Glutamatergic neuron (in vitro differentiated cells): ENCODE measurements at places on chromosomes 6 and 20. TPM values are rescaled to one million over a fixed set of nuclear protein-coding genes. Genes with fewer than 3 reads are reported as not detected.

PIGT gene
- total RNA-seq: 55.5 TPM

OLIG3 gene
- 75.1 TPM for total RNA-seq

CTAGE9 gene
- total RNA-seq: not detected

DNA sequence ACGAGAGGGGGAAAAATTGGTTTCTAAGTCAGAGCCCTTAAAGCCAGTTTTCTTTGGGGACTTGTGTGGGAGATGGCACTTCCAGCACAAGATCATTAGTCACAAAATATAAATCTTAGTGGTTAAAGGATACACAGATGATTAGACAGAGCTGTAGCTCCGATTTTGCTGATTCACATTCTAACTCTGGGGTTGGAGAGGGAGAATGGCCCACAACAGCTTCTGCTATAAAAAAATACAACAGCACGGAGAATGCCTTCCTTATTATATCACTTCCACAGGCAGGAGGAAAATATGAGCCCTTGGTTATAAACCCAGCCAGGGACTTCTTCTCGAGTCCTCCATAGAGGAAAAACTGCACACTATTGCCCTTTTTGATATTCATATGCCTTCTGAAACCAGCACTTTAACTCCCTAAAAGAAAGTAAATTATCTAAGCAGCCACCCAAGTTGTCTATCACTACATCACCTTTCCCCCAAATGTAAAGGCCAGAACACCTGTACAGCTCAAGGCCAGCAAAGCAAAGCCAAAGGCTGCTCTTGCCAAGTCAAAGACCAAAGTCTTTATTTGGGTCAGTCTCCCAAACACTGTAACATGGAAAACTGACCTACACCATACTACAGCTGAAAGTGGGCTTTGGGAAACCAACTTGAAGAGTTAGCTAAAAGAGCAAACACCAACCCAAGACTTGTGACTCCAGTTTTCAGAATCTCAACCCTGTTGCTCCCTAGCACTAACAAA is 10.4 kb downstream of the MRPL14 start:
- DNase-seq: no peak

HTR1E gene
- total RNA-seq: 0.34 TPM

- no peak for DNase-seq
Observed at GRCh38 chr6:147577488-147577887, 69.0 kb downstream of the SAMD5 start.

C6orf141 gene
- total RNA-seq: not detected

PRR18 gene
- not detected for total RNA-seq

DNA sequence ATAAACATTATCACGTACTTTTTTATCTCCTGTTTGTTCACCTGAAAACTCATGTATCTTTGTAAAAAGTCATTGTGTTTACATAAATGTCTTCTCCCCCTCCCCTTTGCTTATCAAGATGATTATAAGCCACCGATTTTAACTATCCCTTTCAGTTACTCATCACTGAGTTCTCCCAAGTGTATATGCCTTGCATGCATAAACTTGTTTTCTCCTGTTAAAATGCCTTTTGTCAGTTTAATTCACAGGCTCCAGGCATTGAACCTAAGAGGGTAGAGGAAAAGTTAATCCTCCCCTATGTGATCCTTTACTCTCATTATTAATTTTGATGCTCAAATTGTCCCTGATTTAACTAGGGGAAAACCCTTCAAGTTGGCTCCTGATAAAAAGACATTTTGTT is 24.2 kb downstream of the ANKEF1 start:
- no peak for DNase-seq

DNA sequence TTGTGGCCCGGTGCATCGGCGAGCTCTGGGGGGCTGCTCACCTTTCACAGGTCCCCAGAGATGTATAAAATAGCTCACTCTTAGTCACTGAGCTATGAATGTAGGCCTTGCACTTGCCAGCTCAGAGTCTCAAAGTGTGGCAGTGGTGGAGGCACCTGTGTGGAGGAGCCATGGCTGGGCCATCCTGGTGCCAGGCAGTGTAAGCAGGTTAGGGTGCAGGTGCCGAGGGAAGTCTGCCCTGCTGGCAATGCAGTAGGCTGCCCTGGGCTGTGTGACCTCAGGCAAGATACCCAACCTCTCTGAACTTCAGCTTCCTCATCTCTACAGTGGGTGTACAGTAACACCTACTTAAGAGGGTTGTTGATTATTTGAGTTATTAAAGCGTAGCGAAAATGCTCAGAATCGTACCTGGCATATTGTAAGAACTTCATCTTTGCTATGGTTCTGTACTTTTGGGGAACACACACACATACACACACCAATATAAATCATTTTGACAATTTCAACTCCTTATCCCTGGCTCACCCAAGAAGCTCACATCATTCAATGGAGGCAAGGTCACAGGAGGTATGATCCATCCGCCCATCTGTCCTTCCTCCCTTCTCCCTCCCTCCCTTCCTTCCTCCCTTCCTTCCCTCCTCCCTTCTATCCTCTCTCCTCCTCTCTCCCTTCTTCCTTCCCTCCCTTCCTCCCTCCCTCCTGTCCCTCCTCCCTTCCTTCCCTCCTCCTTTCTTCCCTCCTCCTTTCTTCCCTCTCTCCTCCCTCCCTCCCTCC is 66.8 kb upstream of the STX16 start:
- no peak for DNase-seq

GRCh38 chr20:43389839-43390626 is 67.7 kb upstream of the SRSF6 start:
- peak; percentile 59 for DNase-seq

DNA sequence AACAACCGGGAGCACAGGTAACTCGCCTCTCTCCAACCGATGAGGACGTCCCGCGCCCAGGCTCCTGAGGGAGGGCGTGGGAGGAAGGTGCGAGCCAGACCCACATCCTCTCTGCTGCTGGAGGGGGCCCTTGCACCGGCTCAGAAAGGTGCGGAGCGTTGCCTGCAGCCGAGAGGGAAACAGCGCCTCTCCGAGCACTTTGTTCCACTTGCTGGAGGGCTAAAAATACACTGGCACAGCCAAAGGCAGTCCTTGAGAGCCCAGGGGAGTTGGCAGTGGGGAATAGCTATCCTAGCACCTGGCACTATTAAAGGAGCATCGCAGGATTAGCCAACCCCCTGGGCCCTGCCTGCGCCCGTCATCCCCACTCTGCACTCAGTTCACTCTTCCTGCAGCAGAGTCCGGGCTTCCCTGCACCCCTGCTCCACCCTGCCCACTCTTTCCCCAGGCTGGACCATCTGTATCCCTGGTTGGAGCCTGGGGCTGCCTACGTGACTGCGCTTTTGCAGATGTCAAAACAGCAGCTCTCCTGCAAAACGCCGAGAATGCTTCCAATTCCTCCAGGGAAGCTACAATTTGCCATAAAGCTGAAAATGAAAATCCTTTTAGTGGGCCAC is 108.9 kb downstream of the SNX5 start:
- no peak for DNase-seq

ZBTB2 gene
- total RNA-seq: 6.7 TPM

DNA sequence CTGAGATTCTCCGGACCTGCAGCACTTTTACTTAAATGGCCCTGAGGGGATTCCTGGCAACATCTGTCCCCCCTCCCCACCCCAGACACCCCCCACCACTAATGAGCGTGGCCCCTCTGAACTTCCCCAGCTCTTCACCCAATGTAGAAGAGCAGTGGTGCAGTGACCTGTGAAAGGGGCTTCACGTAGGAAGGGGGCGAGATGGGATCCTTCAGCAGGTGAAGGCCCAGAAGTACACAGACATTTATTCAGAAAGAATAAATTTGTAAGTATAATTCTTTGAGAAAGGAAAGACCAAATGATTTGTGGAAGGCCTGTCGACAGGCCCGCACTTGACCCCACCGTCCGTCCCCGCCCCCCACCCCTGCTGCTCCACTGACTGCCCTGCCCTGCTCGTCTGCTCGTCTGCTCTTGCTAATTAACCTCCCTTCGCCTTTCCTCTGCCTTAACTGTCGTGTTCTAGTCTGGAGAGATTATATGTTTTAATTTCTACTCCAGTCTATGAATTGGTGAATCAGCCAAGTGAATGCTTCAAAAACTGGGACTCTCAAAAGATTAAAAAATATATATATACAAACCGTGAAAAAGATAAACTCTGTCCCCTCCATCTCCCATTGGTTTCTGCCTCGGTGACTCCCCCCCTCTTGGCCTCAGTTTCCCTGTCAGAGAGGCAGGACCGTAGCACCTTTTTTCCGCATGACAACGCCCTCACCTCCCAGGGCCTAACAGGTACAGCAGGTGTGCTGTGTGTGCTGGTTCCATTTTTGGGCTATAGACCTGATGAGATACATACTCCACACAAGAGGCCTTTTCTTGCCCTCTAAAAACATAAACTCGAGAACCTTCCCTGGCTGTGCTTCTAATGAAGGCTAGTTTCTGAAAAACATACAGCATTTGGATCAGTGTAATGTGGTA is 49.2 kb downstream of the GNAS start:
- DNase-seq: peak; percentile 17

DNA sequence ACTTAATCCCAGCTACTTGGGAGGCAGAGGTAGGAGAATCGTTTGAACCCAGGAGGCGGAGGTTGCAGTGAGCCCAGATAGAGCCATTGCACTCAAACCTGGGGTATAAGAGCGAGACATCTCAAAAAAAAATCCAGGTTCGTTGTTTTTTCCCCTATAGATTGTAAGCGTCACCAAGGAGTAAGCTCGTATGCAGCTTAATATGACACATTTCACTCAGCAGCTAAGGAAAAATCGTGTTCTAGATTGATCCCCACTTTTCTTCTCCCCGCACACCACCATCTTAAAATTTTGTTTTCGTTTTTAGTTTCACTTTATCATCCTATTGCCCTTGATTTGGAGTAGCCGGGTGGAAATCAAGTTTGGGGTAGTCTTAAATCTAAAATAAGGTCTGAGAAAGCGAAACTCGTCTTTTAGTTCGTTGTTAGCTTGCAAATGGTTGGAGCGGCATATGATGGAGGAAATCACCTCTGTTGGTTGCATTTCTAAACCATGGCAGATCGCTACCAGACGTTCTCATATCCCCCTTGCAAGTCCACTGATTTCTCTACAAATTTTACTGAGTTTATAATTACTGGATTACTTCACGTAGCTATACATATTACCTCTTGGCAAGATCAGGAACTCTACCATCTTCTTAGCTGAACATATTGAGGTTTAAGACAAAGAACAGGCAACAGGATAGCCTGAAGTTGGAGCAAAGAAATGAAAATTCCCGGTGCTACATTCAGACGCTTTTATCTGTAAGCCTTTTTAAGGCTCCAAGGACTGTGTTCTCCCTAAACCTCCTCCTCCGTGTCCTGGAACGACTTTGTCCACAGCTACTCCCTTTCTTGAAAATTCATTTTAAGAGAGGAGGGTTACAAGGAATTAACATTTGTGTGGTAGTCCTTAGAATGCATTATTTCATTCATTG is 91.1 kb upstream of the BTN3A2 start:
- no peak for DNase-seq

TPD52L1 gene
- not detected for total RNA-seq

OXT gene
- not detected for total RNA-seq

TPD52L2 gene
- 109 TPM for total RNA-seq

- no peak for DNase-seq
Observed at GRCh38 chr20:38125157-38126056, 39.7 kb downstream of the TGM2 start.

WFDC10B gene
- total RNA-seq: not detected

- DNase-seq: no peak
Observed at GRCh38 chr20:38046572-38046971, 13.0 kb downstream of the RPRD1B start.

HDGFL1 gene
- total RNA-seq: not detected

ABHD16B gene
- total RNA-seq: not detected

DNA sequence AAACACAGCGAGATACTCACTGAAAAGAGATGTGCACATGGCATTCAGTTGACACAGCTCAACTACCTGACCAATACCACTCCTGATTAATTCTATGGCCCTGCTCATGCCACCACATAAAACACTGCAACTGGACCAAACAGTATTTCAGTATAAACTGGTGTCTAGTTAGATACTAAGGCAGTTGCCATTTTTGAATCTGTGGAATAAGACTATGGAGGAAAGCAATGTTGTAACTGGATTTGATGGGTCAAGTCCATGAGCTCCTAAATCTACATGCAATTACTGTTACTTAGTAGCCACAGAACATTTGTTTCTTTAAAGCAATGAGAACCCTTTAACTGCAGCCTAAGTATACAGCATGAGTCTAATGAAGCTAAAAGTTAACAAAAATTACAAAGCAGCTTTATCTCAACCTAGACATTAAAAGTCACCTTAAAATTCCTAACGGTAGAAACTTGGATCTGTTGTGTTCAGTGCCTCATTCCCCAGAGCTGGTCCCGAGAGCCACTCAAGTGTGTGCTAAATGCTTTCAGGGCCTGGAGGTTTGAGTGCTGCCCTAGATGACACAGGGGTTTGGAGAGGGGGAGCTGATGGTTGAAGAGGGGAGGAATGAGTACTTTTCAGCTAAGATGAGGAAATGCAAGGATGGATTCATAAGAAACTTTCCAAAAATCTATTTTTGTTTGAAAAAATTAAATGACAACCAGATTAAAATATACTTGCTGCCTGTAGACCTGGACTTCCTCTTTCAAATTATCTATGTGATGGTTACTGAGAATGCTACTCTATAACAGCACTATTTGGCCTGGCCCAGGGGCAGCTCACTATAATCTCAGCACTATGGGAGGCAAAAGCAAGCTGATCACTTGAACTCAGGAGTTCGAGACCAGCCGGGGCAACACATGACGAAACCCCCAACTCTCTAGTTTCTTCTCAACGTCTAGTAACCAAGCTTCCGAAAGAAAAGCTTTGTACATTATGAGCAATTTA is 15.6 kb downstream of the SNX5 start:
- DNase-seq: no peak

DNA sequence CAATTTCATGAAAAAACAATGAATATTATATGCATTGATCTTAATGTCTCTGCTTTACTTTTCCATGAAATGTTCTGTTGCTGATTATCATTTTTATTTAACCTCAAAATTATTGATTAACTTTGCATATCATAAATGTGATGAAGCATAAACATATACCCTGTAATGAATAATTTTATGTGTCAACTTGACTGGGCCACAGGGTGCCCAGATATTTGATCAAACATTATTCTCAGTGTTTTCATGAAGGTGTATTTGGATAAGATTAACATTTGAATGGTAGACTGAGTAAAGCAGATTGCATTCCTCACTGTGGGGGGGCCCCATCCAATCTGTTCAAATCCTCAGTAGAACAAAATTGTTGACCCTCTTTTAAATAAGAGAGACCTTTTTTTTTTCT is 265.2 kb downstream of the CENPW start:
- no peak for DNase-seq

KCNK17 gene
- total RNA-seq: not detected

DNA sequence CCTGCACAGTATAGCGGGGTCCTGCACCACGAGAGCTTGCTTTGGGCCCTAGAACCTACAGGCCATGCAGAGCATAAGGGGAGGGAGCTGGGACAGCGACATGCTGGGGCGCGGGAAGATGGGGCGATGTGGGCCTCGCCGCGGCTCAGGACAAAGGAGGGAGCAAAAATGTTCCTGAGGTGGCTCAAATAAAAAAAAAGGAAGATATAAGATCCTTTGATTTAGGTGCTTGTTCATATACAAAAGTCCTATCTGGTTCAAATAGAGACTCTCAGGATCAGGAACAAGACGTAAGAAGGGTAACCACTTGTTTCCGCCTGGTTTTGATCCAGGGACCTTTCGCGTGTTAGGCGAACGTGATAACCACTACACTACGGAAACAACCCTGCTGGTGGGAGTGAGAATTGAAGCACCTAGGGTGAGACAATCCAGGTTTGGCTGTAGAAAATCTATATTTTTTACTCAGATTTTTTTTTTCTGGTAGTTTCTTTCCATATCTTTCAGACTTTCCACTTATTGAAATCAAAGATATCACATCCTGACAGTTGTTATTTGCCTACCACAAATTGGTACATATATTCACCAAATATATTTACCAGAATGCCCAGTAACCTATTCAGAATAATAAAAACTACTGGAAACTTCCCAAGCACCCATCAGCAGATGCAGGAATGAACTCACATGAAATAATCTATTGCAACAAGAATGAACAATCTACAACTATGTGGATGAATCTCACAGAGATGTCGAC is 177.9 kb upstream of the ZNF184 start:
- DNase-seq: peak; percentile 73
